Neural progenitor cell (in vitro differentiated cells): ENCODE measurements at places on chromosomes 3 and 15.

GRCh38 chr3:143226678-143227291, 107.2 kb downstream of the CHST2 start:
- H3K27ac ChIP-seq = no peak overlapping the region
- no peaks in the 10 kb centered on the region for H3K27me3 ChIP-seq
- DNase-seq = peak; percentile 20
- H3K4me3 ChIP-seq = no peak overlapping the region
- no peaks in the 10 kb centered on the region for H3K36me3 ChIP-seq

GRCh38 chr15:40290545-40290917, 7.7 kb upstream of the ANKRD63 start:
- H3K4me3 ChIP-seq = no peak overlapping the region
- no peak for DNase-seq
- no peaks in the 10 kb centered on the region for H3K36me3 ChIP-seq
- peaks cover 31% of the 10 kb centered on the region for H3K4me1 ChIP-seq
- peaks cover 84% of the 10 kb centered on the region for H3K27me3 ChIP-seq

DNA sequence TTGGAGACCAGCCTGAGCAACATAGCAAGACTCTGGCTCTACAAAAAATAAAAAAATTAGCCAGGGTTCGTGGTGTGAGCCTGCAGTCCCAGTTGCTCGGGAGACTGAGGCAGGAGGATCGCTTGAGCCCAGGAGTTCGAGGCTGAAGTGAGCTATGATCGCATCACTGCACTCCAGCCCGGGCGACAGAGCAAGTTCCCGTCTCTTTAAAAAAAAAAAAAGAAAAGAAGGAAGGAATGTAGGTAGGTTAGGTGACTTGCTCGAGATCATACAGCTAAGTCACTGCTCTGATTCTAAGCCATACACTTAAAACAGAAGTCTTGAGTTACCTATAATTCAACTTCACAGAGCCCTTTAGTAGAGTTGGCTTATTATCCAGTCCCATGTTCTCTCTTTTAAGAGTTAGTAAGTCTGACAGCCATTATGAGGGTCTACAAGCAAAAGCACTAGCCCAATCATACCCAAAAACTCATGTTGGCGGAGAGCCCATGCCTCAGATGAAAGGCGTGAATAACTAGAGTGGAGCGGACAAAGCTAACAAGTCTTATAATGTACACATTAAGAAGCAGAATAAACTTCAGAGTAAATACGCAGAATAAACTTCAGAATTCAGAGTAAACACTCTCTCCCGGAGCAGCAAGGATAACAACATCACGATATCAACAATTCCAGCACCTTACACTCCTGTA, 768 bp downstream of the AAGAB start:
- no peak overlapping the region for H3K27ac ChIP-seq
- peak overlapping the region; percentile 82 for H3K4me3 ChIP-seq
- H3K36me3 ChIP-seq = no peaks in the 10 kb centered on the region
- DNase-seq = no peak
- peaks cover 11% of the 10 kb centered on the region for H3K4me1 ChIP-seq

DNA sequence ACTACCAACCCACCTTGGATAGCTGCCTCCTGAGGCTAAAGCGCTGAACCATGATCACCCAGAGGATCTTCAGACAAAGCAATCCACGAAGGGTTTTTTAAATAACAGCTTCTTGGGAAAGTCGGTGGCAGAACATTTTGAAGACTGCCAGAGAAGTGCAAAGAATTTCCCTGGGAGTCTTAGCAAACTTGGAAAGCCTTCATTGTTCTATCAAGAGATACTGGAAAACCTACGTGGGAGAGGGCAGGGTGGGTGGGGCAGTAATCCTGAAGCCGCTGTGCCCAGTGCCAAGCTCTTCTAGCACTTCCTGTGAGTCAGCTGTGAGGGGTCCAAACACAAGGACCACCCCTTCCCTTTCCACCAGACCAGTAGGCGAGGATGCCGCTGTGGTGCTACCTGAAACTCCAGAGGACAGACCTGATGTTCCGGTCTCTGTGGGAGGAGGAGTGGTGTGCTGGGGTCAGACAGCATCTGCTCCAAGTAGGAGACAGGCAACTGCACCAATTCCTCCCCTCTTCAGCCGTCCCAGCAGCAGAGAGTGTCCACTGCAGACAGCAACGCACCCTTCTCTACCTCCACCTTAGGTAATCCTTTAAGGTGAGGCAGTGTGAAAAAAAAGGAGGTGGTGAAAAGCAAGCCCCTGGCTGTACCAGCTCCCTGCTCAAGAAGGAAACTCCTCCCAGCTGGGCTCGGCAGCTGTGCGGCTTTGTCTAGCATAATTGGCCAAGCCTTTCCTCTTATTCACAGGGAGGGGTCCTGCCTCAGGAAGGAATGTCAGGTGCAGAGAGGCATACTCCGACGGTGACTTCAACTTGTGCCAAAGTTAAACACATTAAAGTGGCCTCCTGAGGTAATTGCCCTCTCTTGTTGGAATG, 99.0 kb downstream of the TMCC1 start:
- H3K27me3 ChIP-seq = no peaks in the 10 kb centered on the region
- DNase-seq = peak; percentile 87

DNA sequence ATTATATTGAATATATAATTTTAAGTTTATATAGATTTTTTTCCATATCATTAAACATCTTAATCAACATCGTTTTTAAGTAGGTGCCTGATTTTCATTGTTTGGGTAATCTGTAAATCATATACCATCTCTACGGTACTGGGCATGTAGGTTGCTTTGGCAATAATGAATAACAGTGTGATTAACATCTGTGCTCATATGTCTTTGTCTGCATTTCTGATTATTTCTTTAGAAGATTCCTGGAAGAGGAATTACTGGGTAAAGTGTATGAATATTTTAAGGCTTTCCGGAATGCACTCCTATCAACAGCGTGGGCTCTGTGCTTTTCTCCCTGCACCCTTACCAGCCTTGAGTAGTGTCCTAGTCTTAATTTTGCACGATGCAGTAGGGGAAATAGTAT, 119.8 kb upstream of the LIPC start:
- H3K27ac ChIP-seq = no peak overlapping the region
- H3K4me1 ChIP-seq = peaks cover 17% of the 10 kb centered on the region
- H3K27me3 ChIP-seq = no peaks in the 10 kb centered on the region
